GM18507 (cell line): ENCODE measurements at places on chromosomes 13 and 19.
A peak's percentile ranks its signal among the peaks of the same experiment; 100 is the strongest.

- no peak for DNase-seq
Measured at GRCh38 chr19:1093811-1094553, 1.2 kb downstream of the POLR2E start.

DNA sequence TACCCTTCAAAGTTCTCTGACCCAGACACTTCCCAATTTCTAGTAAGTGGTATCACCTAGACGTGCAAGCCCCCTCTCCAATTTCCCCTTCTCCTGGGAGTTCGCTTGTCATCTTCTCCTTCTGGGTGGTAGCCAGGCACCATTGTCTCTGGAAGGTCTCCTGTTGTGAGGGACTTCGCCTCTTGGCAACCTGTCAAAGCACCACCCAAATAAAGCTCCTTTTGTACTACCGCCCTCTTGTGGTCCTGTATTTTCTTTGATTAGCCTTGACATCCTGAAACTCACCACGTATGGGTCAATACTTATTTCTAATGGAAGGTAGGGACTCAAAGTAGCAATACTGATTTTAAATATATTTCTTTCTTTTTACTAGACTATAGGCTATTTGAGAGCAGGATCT is 8.2 kb downstream of the GPC5 start:
- no peak for DNase-seq

GRCh38 chr13:111897846-111898215 is 169.1 kb upstream of the SOX1 start:
- DNase-seq, result no peak

DNA sequence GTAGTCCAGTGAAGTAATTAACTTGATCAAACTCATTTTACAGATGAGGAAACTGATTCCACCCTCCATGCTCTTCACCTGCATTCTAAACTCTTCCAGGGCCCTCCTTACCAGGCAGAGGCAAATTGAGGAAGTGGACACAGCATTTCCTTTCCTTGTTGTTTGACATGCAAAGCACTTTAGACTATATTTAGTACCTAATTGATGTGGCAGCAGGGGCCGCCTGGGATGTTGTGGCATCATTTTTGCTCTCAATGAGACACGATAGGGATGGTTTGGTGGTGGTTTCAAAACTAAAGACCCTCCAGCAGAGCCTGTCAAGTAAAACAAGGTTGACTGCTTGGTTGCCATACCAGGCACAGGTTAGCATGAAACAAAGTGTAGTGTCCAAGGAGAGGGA is 7.9 kb downstream of the SIPA1L3 start:
- DNase-seq, result no peak

- DNase-seq, result no peak
Measured at GRCh38 chr13:28092431-28092830, 7.9 kb downstream of the FLT3 start.

- no peak for DNase-seq
Measured at GRCh38 chr13:104996022-104996421, 1539.4 kb downstream of the EFNB2 start.

DNA sequence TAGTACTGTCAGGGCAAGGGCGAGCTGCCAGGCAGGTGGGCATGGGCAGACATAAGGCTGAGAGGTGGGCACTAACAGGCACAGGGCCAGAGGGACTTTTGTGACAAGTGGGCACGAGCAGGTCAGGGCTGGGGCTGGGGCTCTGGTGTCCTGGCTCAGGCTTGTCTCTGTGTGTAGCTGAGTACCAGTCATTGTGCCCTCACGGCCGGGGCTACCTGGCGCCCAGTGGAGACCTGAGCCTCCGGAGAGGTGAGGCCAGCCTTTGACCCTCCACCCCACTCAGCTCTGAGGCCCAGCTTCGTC is 21.6 kb downstream of the LTBP4 start:
- no peak for DNase-seq

GRCh38 chr19:14030997-14031718 is 404 bp upstream of the IL27RA start:
- DNase-seq, result peak; percentile 47

DNA sequence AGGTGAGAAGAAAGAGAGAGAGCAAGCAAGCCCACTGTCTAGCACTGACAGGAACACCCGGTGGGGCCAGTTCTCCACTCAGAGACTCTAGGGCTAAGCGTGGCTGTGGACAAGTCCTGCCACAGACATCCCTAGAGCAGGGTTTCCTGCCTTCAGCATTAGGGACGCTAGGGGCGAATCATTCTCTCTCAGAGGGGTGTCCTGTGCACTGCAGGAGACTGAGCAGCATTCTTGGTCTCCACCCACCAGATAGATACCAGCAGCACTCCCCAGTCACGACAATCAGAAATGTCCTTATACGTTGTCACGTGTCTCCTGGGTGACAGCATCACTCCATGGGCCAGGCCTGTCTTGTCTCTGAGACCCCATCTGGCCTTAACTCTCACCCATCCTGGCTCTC is 1.5 kb downstream of the OR10H1 start:
- no peak for DNase-seq
